ENCODE measurements at places on chromosomes 7 and 10. TPM values are rescaled to one million over a fixed set of nuclear protein-coding genes. Genes with fewer than 3 reads are reported as not detected.

NME8 gene
- not detected for total RNA-seq

TWIST1 gene
- 0.22 TPM for total RNA-seq

TCF7L2 gene
- total RNA-seq: 5.4 TPM

NAT16 gene
- total RNA-seq: 0.12 TPM

C10orf88 gene
- 3.9 TPM for total RNA-seq

RSPH10B gene
- total RNA-seq: 0.23 TPM

POLR1F gene
- total RNA-seq: 28.1 TPM
